ENCODE measurements at places on chromosomes 12 and 14. TPM values are rescaled to one million over a fixed set of nuclear protein-coding genes. Genes with fewer than 3 reads are reported as not detected.

Gene KRT72
- total RNA-seq: not detected

Gene TMEM229B
- 0.24 TPM for total RNA-seq

Gene AQP6
- total RNA-seq: 0.02 TPM

Gene NKX2-1
- not detected for total RNA-seq

Gene TTC6
- total RNA-seq: 0.36 TPM

Gene KRT3
- 0.06 TPM for total RNA-seq

Gene NID2
- total RNA-seq: 31.9 TPM
